ENCODE measurements at places on chromosomes 2 and 18.

- no peak for DNase-seq
Measured at GRCh38 chr2:86333378-86333777, 4.0 kb downstream of the REEP1 start.

DNA sequence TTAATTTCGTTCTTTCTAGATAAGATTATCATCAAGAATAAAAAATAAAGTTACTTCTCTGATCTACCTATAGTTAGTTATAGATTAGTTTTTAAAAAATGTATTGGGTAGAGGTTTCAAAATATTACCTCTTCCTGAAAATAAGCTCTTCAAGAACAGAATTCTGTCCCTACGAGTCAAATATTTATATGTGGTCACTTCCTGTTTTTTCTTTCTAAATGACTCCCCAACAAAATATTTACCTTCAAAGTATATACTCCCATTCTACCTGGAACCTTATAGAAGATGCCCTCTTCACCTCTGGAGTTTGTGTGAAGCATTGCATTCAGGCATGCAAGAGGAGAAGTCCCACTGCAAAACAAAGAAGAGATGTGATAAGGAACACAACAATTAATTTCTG is 72.3 kb downstream of the ASXL2 start:
- no peak for DNase-seq

GRCh38 chr2:100136310-100136709 is 6.1 kb downstream of the AFF3 start:
- no peak for DNase-seq

GRCh38 chr2:164692958-164693357 is 71.7 kb upstream of the GRB14 start:
- DNase-seq = no peak

- DNase-seq = peak; percentile 15
Measured at GRCh38 chr2:64359892-64360657, 93.9 kb upstream of the LGALSL start.

- no peak for DNase-seq
Measured at GRCh38 chr2:33130544-33130943, 183.8 kb downstream of the LTBP1 start.

GRCh38 chr2:31079665-31080064 is 58.6 kb downstream of the GALNT14 start:
- DNase-seq = no peak
